ENCODE measurements at places on chromosomes 12 and 14. TPM values are rescaled to one million over a fixed set of nuclear protein-coding genes. Genes with fewer than 3 reads are reported as not detected.
A peak's percentile ranks its signal among the peaks of the same experiment; 100 is the strongest.

DNA sequence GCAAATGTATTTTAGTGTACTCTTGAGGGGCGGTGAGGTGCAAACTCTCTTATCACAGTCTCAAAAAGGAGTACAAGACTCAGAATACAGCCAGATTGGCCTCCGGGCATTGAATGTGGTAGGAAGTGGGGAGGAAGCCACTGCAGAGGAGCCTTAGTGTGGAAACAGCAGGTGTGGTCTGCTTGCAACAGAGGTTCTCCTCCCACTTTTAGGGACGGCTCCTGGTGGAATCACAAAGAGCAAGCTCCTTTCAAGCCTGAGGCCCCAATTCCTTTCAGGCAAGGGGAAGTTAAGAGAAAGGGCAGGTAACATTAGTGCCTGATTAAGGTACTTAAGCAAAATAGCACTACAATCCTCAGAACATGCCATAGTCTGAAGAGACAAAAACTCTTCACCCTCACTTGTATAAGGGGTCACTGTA, 23.7 kb upstream of the SLC2A3 start:
- peaks cover 26% of the 10 kb centered on the region for H3K4me1 ChIP-seq
- peak; percentile 72 for DNase-seq
- H3K36me3 ChIP-seq: no peaks in the 10 kb centered on the region
- peak overlapping the region; percentile 54 for H3K4me3 ChIP-seq

DNA sequence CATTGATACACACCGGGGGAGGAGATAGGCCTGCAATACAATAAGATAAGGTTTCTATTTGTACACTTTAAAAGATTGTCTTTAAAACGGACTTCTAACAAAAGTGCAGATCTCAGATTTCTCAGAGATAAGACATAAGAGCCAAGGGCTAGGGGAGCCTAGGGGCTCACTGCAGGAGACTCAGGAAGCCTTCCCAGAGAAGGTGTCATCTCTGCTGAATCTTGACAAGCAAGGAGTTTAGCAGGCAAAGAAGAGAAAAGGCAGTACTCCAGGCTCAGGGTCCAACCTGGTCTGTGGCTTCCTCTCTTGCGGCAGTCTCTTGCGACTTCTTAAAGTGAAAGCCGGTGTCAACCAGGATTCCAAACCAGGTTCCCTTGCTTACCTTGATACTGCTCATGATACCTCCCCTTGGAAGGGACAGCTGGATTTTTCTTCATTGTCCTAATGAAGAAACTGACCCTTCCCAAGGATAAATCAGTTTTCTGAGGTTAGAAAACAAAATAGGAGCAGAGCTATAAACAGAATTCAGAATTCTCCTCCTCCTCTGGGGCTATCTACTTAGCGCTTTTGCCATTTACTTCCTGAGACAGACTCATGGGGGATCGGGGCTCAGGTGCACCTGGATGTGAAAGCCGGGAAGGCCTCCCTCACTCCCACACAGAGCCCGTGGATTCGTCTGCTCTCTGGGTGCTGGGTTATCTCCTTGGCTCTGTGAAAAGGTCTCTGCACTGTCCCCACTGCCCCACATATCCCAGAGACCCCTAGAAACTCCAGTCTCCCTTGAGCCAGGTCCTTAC, 1.7 kb upstream of the SCNN1A start:
- no peaks in the 10 kb centered on the region for H3K36me3 ChIP-seq
- H3K4me3 ChIP-seq: no peak overlapping the region
- peaks cover 71% of the 10 kb centered on the region for H3K4me1 ChIP-seq
- no peak for DNase-seq

DNA sequence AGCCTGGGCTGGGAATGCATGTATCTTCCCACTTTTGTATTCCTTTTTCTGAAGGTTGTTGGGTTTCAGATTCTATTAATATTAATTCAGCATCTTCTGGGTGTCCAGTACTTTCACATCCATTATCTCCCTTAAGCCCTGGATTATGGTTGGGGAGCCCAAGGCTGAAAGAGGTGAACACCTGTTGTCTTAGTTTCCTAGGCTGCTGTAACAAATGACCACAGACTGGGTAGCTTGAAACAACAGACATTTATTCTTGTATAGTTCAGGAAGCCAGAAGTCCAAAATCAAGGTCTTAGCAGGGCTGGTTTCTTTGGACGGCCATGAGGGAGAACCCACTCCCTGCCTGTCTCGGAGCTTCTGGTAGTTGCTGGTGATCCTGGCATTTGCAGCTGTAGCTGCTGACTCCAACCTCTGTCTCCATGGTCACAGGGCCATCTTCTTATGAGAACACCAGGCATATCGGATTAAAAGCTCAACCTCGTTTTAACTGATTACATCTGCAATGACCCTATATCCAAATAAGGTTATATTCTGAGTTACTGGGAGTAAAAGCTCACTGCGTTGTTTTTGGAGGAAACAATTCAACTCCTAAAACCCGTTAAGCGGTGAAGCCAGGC, 68.2 kb upstream of the CLMN start:
- DNase-seq: no peak
- no peaks in the 10 kb centered on the region for H3K36me3 ChIP-seq
- H3K27me3 ChIP-seq: no peaks in the 10 kb centered on the region
- no peak overlapping the region for H3K27ac ChIP-seq
- H3K4me3 ChIP-seq: no peak overlapping the region

GRCh38 chr12:29691161-29691854, 92.4 kb downstream of the TMTC1 start:
- H3K4me1 ChIP-seq: peaks cover 26% of the 10 kb centered on the region
- peak; percentile 26 for DNase-seq
- no peak overlapping the region for H3K27ac ChIP-seq

DNA sequence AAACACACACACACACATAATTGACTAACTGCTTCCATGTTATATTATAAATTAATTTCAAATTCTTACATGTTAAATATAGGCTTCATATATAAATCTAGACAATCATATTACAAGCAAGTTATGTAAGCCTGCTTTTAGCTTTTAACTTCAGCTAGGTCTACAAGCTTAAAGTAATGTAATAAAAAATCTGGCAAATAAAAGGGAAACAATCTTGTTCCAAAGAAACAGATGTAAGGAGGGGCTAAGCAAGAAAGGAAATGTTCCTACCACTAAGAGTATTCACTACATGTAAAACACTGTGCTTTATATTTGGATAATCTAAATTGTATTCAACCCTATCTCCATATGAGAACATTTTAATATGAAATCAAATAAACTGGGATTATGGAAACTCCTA, 110.4 kb downstream of the SLC6A15 start:
- H3K27ac ChIP-seq: no peak overlapping the region
- H3K4me3 ChIP-seq: no peak overlapping the region
- DNase-seq: no peak
- peaks cover 10% of the 10 kb centered on the region for H3K4me1 ChIP-seq
- peaks cover 47% of the 10 kb centered on the region for H3K27me3 ChIP-seq

DNA sequence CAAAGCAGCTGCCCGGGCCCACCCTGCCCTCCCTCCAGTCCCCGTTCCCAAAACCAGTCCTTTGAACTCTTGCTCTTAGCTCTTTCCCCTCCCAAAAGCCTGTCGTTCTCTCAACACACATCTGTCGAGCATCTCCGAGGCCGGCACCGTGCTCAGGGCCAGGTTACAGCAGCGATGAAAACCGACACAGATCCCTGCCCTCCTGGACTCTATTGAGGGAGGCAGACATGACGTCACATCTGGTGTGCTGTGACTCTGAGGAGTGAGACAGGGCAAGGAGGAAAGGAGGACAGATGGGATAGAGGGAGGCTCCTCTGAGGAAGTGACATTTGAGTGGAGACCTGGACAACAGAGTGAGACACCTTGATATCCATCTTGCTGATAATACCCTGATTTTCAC, 34.6 kb upstream of the PWP1 start:
- H3K4me1 ChIP-seq: peaks cover 26% of the 10 kb centered on the region
- H3K4me3 ChIP-seq: no peak overlapping the region
- no peaks in the 10 kb centered on the region for H3K27me3 ChIP-seq
- DNase-seq: no peak
- H3K36me3 ChIP-seq: no peaks in the 10 kb centered on the region

DNA sequence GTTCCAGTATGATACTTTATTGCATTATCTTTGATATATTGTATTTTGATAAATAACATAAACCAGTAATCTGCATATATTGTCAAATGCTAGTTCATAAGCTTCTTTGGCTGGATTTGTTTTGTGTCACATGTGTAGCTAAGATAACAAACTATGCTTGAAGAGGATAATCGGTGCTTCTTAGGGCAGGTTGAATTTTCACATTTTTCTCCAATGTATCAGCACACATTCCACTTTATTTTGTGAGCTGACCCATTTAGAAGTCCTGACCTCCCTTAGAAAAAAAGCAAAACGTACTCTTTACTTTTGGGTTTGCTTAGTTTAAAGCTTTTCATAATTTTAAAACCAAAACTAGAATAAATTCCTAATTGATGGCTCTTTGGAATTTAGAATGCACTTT, 277.7 kb upstream of the DDHD1 start:
- H3K4me3 ChIP-seq: no peak overlapping the region
- no peaks in the 10 kb centered on the region for H3K36me3 ChIP-seq
- no peak for DNase-seq

- H3K4me1 ChIP-seq: no peaks in the 10 kb centered on the region
- no peak for DNase-seq
These were observed 41.5 kb downstream of the SNAPC1 start for GRCh38 chr14:61803755-61804154.

The BCL2L2 gene
- total RNA-seq: 18.0 TPM
